ENCODE measurements at places on chromosomes 16 and 17.
A peak's percentile ranks its signal among the peaks of the same experiment; 100 is the strongest.

GRCh38 chr16:50996830-50997186 is 154.3 kb downstream of the SALL1 start:
- no peak for DNase-seq

GRCh38 chr16:85733839-85734170 is 17.1 kb downstream of the C16orf74 start:
- peak; percentile 25 for DNase-seq

DNA sequence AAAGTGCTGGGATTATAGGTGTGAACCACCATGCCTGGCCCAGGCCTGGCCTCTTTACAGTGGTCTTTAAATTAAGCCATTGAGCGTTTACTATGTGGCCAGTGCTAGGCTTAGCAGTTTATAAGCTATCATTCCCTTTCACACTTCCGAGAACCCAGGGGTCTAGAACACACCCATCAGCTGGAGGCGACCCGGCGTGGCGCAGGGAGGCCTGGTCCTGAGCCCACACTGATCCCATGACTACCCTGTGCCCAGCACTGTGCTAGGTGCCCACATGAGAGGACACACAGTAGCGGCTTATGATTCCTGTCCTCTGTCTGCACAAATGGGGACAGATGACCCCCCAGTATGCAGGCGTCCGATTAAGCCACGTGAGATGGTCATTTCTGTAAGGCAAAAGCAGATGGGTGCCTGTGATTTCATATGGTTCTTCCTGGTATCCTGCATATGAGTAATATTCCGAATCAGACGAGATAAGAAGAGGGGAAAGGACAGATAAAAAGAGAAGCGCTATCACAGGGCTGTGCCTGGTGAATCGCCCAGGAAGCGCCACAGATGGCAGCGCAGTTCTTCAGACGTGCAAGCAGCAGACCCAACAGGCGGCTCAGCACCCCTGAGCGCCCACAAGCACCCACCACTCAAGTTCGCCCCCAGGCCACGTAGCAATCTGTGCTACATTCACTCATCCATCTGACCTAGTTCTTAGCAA is 5.3 kb downstream of the OSGIN1 start:
- no peak for DNase-seq

DNA sequence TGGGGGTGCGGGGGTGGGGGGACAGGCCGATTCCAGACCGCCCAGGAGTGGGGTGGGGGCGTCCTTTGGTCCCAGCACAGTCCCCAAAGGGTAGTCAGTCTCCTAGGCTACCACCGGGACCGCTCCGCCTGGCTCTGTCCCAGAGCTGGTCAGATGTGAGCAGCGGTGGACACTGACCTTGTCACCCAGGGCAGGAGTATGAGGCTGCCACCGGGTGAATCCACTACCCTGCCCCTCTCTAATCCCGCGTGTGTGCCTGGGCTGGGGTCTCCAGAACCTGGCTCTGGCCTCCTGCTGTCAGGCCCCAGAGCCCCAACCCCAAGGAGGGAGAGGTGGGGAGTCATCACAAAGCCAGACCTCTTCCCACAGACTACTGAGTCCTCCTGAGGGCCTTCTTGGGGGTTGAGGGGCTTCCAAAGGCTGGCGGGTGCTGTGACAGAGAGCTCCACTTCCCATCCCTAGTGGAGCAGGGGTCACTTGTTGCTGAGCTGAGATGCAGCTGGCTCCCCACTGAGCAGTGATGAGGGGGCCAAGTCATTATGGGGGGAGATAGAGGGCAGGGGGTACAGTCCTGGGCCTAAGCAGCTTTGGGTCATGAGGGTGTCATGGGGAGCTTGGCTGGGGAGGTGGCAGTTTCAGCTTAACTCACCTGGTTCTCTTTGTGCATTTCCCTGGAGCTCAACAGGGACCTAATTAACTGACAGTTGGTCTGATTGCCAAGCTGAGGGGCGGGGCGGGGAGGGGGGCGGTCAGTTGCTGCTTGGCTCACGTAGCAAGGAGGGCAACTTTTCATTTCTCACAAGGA is 1.2 kb downstream of the PPP1R1B start:
- DNase-seq: no peak

- peak; percentile 69 for DNase-seq
Measured at GRCh38 chr16:10088380-10088793, 93.8 kb downstream of the GRIN2A start.

DNA sequence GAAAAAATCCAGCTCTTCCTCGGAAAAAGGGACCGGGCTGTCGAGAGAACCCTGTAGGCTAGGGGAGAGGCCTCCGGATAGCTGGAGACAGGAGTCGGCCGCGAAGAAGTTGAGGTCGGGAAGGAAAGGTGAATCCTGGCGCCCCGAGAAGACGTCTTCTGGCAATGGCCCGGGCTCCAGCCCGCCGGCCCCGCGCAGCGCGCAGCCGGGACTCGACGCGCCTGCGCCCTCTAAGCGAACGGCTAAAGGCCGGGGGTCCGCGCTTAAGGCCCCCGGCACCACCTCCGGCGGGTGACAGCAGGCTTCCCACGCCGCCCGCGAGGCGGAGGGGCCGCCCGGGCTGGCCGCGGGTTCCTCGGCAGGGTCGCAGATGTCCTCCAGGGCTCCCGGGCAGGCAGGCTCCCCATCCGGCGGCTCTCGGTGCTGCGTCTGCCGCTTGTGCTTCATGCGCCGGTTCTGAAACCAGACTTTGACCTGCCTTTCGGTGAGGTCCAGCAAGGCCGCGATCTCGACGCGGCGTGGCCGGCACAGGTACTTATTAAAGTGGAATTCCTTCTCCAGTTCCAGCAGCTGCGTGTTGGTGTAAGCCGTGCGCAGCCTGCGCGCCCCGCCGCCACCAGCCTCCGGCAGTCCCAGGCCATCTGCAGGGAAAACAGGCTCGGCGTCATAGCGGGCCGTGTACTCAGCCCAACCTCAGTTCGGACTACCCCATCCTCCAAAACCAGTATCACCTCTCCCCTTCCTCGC is 1.6 kb downstream of the HOXB2 start:
- DNase-seq: peak; percentile 66

DNA sequence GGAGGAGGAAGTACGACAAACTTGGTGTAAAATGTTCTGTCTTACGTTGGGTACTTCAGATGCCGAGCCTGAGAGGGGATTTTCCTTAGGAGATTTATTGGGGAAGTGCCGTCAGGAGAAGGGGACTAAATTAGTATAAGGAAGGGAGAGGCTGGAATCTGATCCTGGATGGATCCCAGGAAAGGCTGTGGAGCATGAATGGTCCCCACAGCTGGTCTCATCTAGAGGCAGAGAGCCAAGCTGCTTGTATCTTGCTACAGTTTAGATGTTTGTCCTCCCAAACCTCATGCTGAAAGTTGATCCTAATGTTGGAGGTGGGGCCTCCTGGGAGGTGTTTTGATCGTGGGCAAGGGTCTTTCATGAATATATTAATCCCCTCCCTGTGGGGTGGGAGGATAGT is 798.4 kb upstream of the EEF2KMT start:
- peak; percentile 20 for DNase-seq

DNA sequence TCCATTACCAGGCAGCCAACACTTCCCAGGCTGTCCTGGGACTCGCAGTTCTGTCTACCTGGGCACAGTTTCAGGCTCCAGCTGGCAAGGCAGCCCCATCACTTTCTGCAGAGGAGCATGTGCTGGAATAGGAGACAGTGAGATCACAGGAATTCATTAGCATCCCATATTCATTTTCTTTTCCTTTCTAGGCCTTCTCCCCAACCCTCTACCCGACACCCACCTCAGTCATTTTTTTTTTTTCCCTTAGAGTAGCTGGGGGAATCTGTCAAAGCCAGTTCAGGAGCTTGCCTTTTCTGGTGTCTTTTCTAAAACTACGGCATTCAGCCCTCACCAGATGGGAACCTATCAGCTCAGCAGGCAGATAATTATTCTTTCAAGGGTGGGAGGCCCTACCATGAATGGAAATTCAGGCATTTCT is 42.4 kb upstream of the FBXO47 start:
- no peak for DNase-seq

- no peak for DNase-seq
Measured at GRCh38 chr17:57099165-57099564, 14.1 kb downstream of the AKAP1 start.

- DNase-seq: no peak
Measured at GRCh38 chr16:23908790-23909189, 73.0 kb downstream of the PRKCB start.

- DNase-seq: no peak
Measured at GRCh38 chr16:57959121-57959520, 11.8 kb downstream of the CNGB1 start.

DNA sequence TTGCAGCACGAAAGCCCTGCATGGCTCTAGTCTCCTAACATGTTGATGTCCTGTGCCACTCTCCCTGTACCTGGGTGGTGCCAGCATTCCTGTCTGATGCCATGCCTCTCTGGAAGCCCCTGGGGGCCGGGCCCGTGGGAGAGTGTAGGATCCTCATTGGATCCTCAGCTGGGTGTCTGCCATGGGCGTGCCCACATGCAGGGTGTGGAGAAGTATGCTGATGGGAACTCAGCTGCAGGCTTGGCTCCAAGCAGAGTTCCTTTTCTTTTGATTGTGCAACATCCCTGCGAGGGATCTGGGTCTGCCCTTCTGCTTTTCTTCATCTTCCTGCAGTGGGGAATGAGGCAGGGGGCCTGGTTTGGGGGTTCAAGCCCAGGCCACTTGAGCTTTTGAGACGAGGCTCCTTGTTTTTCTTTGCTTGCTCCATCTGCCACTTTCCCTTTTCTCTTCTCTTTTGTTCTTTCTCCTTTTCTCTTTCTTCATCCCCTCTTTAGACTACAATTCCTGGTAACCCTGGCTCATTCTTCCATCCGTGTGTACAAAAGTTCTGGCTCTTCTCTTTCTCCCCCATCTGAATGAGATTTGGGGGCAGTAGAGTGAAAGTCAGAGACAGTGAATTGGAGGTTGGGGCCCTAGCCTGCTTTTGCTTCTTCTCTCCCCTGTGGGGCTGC is 32.9 kb downstream of the KSR1 start:
- DNase-seq: peak; percentile 54

DNA sequence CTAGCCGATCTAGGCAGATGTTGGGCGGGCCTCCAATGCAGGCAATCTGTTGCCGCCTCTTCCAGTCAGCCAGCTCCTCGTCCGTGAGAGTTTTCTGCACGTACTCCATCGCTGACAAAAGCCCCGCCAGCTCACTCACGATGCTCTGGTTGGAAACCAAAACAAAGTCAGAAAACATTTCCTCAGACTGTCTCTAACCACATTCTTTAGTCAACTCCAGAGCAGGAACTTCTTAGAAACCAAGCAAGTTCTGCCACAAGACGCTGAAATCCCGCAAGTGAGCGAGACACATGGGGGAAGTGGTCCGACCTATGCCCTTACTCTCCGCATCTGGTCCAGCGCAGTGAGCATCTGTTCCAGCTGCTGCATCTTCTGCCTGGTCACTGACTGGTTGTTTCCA is 49.1 kb downstream of the STAT5A start:
- DNase-seq: peak; percentile 87

DNA sequence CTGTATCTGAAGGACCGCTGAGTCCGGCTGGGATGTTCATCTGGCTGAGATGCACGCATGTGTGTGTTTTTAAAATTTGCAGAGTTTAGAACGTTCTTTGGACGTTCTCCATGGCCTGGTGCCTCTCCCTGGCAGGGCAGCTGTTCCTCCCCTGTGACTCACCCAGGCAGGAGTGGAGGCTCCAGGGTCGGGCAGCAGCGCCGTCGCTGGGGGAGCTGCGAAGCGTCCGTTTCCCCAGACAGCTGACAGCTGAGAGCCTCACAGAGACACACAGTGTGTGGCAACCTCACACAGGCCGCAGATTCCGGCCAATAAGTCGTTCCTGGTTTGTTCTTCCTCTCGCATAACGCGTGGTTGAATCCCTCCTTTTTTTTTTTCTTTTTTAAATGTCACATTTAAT is 80.6 kb downstream of the OR1D5 start:
- peak; percentile 58 for DNase-seq

- no peak for DNase-seq
Measured at GRCh38 chr17:19800571-19800970, 52.5 kb upstream of the ALDH3A1 start.

DNA sequence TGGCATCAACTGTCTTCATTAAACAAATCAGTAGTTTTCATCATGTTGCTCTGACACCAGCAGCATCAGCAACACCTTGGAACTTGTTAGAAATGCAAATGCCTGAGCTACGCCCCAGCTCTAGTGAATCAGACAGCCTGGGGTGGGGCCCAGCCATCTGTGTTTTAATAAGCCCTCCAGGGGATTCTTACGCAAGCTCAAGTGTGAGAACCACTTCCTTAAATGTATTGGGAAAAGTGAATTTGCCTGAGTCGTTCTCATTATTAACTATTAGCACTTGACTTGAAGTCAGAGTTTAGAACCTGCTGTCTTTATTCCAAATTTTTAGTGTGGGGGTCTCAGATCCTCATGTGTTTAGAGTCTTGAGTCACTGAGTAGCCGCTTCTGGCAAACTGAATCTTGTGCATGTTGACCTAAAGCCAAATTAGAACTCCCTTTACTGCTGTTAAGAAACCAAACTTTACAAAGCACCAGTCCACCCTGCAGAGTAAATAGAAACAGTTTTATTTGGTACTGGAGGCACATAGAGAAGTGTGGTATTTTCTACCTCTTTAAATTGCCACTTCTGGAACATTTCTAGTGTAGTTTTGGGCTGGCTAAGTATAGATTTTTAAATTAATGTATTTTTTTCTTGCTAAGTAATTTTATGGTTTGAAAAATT is 137.4 kb upstream of the COX10 start:
- peak; percentile 69 for DNase-seq

- peak; percentile 5 for DNase-seq
Measured at GRCh38 chr16:56518425-56518824, 1.4 kb downstream of the BBS2 start.

GRCh38 chr17:67358612-67359011 is 7.8 kb downstream of the PSMD12 start:
- DNase-seq: no peak

GRCh38 chr17:29716566-29716965 is 93.9 kb upstream of the CORO6 start:
- DNase-seq: no peak

GRCh38 chr17:48328457-48328856 is 101.6 kb downstream of the SKAP1 start:
- no peak for DNase-seq

DNA sequence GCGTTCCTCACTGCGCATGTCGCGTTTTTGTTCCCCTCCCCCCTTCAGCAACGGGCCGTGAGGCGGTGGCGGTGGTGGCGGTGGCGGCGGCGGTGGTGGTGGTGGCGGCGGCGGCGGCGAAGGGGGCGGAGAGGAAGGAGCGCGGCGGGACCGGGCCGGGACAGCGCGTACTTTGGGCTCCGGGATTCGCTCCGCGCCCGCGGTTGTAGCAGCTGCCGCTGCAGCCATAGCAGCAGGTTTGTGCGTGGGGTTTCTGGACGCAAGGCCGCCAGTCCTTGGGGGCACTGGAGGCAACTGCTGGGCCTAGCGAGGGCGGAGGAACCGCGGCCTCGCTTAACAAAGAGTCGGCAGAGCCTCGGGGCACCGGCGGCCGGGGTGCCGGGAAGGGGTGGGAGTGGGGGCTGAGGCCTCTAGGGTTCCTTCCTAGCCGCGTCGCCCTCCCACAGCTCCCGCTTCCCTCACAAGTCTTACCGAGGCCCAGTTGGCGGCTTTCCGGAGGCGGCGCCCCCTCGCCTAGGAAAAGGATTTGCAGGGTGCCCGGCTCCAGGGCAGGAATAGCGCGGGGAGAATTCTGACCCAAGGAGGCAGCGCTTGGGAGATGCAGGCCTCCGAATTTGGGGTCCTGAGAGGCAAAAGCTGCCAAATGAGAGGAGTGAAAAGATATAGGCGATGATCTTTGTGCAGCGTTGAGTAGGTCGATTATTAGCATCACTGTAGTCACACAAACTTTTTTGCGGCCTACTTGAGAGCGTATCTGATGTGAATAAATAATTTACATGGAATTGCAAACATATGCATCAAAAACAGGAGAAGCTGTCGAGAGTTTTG is at the start of gene DDX42:
Gene DDX42 (plus strand): TSS at position 30 of the 828 bp plus-strand sequence. CDS start 12,880 bp downstream, outside the sequence.
- DNase-seq: peak; percentile 55

Data from fibroblast of skin of abdomen (primary cell).